ENCODE measurements at places on chromosomes 3 and 15.

GRCh38 chr15:44782516-44782915 lies 46.2 kb downstream of the TRIM69 start:
- DNase-seq: no peak

GRCh38 chr3:126456766-126457388 lies 18.8 kb downstream of the ZXDC start:
- no peak for DNase-seq

DNA sequence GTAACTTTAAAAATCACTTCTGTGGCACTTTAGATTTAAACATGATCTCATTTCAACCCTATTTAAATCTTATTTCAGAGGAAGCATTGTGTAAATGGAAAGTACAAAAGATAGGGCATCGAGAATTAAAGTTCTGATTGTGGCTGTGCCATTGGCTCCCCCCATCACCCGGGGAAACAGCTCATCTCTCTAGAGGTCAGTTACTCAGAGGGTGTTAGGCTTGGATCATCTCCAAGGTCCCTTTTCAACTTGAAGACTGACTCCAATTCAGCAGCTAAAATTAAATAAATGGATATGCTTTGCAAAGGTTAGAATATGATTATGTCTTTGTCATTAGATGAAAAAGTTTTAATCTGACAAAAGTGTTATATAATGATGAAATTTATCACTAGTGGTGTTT lies 20.1 kb downstream of the CADM2 start:
- DNase-seq: no peak

- no peak for DNase-seq
Measured at GRCh38 chr15:23079766-23080165, 40.4 kb upstream of the TUBGCP5 start.

DNA sequence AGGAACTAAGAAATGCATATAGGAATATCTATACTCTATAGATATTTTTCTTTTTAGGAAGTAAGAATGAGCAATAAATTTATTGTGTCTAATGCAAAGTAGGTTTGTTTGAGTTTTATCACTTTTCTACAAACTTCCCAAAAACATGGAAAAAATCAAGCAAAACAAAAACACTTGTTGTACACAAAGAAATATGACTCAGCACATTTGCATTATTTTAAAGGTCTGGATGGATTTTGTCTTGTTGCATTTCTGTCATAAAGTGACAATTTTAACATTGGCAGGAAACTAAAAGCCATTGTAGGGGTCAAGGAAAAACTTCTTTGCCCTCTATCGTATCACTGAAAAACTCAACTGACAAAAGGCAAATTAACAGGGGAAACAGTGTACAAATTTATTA lies 267.2 kb downstream of the PYDC2 start:
- DNase-seq: no peak

GRCh38 chr3:79531566-79532295 lies 236.1 kb downstream of the ROBO1 start:
- DNase-seq: no peak

DNA sequence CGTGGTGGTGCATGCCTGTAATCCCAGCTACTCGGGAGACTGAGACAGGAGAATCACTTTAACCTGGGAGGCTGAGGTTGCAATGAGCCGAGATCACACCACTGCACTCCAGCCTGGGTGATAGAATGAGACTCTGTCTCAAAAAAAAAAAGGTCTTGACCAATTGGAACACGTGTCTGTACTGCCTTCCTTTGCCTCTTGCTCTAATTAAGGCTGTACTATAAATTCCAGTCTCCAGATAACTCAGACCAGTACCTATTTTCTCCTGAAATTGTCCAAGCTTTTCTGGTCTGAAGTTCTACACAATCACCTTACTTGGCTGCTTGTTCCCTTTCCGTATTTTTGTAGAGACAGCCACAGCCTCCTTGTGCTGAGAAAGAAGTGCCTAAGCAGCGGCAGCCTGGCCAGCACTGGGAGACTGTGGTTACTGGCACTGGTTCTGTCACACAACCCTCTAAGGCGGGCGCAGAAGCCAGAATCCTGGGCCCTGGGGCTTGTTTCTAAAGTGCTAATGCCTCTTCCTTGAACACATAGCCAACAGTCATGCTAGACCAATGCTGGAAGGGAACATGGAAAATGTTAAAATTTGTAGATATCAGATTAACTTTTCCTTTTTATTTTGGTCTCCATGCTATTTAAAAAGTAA lies 6.2 kb upstream of the CEP70 start:
- DNase-seq: no peak

DNA sequence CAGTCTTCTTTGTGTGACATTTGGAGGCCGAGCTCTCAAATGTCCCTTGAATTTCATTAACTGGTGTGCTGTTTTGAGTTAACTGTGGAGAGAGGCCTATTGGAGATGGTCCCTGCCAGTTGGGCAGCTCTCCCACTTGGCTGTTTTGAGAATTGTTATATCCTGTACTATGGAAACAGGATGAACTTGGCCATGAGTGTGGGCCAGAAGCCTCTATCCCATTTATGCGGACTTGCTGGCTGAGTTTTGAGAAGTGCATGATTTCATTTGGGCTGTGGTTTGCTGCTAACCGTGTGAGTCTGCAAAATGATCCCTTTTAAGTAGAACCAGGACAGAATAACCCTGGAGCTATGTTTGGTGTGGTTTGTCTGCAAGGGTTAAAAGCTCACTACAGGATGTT lies 366.0 kb downstream of the PTPRG start:
- no peak for DNase-seq

DNA sequence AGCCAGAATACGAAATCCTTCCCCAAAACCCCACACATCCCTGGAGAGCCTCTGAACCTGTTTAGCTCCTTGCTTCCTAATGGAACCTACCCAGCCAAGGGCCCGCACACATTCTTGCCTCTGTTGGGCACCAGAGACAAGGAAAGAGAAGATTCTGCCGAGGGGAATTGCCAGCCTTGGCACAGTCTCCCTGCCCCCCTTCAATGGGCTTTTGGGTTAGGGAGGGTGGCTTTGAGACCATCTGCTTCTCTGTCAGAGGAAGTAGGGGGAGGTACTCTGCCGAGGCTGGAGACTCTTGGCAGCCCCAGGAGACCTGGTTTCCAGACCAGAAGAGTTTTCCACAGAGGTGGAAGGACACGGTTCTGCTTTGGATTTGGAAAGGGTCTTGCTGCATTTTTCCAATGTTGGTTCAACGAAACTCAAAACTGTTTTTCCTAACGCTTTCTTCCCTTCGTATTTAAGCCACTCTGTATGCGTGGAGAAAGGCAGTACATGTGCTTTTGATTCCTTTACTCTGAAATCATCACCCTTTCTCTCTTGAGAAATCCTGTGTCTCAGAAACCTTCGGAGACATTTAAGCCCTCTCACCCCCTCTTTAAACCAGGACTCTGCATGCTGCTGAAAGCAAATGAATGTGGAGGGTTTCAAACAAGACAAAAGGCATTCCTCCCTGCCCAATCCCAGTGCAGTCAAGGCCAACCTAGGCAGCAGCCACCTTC lies 78.8 kb upstream of the PRR23C start:
- no peak for DNase-seq

DNA sequence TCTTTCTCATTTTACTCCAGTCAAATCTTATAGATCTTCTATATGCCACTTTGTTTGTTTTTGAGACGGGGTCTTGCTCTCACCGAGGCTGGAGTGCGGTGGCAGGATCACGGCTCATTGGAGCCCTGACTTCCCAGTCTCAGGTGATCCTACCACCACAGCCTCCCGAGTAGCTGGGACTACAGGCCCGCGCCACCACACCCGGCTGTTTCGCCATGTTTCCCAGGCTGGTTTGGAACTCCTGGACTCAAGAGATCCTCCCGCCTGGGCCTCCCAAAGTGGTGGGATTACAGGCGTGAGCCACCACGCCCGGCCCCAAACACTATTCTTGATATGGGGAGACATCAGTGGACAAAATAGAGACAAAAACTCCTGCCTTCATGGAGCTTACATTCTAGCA lies 927 bp upstream of the TFDP2 start:
- no peak for DNase-seq

DNA sequence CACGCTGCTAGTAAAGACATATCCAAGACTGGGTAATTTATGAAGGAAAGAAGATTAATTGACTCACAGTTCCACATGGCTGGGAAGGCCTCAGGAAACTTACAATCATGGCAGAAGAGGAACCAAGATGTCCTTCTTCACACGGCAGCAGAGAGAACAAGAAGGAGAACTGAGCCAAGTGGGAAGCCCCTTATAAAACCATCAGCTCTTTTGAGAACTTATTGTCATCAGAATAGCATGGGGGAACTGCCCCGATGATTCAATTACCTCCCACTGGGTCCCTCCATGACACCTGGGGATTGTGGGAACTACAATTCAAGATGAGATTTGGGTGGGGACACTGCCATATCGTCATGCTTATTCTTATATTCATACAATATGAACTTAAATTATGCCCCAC lies 49.0 kb downstream of the DUT start:
- DNase-seq: no peak

GRCh38 chr3:64798316-64798715 lies 110.5 kb upstream of the ADAMTS9 start:
- DNase-seq: no peak

DNA sequence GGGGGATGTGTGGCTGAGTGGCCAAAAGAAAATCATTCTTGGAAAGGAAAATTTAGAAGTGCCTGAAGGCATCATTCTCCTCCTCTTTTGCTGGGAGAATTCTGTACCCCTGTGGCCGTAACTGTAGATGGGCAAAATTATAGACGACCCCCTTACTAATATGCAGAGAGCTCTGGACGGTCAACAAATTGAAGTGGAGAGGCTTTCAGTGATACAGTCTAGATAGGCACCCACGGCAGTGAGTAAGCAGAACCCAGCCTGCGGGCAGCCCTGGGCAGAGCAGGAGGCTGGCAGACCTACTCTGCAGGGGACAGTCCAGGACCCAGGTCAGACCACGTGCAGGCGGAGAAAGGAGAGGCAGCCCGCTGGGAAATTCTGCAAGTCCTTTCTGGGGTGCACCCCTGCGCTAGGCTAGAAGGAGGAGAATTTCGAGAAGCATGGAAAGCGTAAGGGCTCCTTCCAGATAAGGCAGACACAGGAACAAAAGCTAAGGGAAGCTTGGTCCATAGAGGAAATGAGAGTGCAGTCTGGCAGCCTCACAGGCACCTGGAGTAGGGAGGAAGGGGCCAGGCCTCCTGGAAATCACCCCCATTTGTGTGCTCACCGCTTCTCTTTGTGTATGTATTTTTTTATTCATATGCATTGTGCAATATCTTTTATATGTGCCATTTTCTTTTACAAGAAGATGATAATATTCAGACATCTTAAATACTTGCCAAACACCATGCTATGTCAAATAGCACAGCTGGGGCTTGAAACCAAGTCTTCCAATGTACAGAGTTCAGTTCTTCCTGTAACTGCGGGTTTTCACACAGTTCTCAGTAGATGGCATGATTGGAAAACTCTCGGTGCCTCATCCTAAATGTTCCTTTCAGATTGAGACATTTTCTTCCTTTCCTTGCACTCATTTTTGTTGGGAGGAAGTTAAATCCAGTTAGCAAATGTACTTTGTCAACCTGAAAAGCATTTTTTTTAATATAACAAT lies 40.2 kb downstream of the LRRK1 start:
- no peak for DNase-seq

- DNase-seq: no peak
Measured at GRCh38 chr3:171822431-171823106, 12.3 kb upstream of the PLD1 start.

- no peak for DNase-seq
Measured at GRCh38 chr3:123153125-123154019, 48.4 kb upstream of the SEC22A start.

DNA sequence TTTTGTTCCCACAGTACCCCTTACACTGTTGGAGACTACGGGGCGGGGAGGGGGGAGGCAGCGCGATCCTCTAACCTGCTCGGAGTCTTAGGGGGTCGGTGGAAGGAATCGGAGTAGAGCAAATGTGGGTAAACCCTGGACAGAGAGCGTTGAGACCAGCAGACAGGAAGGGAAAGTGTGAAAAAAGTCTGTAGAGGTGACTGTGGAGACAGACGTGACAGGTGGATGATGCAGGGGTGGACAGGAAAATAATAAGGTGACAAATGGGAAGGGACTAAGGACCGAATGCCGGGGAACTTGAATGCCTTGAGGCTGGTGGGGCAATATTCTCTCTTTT lies 424 bp downstream of the EAF2 start:
- DNase-seq: no peak

DNA sequence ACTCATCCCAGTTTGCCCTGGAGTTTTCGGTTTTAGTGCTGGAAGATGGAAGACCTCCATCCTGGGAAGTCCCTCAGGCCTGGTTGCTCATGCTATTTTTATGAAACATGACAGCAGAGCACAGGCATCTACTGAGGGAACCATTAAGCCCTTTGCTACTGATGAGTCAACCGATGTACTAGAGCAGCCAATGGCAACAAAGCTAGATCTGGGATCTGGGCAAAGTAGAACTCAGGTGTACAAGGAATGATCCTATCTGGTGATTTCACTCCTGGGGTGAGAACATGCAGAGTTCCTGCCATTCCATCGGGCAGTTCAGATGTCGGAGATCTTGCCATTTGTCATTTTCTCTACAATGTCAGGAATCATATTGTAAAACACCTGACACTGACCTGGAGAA lies 166.2 kb upstream of the NSMCE3 start:
- DNase-seq: no peak

- no peak for DNase-seq
Measured at GRCh38 chr3:171181907-171182690, 155.6 kb upstream of the SLC2A2 start.

GRCh38 chr15:80816936-80817335 lies 37.8 kb downstream of the CEMIP start:
- DNase-seq: no peak

DNA sequence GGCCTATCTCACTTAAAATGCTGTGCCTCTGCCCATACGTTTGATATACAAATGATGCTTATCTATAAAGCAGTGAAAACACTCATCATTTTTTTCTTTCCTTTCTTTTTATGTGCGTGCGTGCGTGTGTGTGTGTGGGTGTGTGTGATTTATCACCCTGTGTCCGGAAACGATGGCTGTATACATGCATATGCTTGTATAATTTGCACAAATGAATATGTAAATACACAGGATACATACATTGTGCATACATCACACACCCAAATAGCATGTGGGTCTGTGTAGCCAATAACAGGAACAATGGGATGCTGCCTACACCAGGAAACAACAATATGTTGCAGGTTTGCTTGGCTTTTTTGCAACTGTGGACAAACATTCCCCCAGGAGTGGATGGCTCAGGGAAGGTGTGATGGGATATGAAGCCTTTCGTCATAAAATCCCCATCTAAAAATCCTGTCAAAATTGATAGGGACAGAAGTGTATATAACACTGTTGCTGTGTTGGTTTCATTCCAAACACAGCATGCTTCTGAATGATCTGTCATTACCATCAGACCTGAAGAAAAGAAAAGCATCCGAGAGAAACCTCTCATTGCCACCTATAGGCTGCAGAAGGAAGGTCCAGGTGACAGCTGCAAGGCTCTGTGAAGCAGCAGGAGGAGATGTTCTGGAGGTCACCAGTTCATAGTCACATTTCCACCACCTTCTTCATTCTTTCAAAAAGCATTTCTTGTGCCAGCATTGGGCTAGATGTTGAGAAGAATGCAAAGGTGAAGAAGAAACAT lies 503.9 kb upstream of the NR2F2 start:
- DNase-seq: no peak

- no peak for DNase-seq
Measured at GRCh38 chr3:79286882-79287281, 480.9 kb downstream of the ROBO1 start.
